D341Med (cell line): ENCODE measurements at places on chromosomes 3 and 15.

DNA sequence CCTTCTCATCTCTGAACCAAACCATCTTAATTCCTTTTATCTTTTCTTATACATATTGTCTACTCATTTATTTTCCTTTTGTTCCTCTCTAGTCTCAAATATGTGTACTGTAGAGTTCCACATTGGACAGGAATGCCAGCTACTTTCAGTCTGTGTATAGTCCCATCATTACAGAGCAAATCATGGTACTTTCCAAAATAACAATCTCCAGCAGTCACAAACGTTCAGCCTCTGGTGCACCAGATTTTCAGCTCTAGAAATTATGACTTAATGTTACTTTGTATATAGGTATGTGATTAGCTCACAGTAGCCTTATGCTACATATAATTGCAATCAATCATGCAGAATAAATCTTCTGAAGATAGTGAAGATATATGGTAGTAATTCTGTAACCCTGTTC is 32.5 kb upstream of the TM4SF4 start:
- DNase-seq = no peak

DNA sequence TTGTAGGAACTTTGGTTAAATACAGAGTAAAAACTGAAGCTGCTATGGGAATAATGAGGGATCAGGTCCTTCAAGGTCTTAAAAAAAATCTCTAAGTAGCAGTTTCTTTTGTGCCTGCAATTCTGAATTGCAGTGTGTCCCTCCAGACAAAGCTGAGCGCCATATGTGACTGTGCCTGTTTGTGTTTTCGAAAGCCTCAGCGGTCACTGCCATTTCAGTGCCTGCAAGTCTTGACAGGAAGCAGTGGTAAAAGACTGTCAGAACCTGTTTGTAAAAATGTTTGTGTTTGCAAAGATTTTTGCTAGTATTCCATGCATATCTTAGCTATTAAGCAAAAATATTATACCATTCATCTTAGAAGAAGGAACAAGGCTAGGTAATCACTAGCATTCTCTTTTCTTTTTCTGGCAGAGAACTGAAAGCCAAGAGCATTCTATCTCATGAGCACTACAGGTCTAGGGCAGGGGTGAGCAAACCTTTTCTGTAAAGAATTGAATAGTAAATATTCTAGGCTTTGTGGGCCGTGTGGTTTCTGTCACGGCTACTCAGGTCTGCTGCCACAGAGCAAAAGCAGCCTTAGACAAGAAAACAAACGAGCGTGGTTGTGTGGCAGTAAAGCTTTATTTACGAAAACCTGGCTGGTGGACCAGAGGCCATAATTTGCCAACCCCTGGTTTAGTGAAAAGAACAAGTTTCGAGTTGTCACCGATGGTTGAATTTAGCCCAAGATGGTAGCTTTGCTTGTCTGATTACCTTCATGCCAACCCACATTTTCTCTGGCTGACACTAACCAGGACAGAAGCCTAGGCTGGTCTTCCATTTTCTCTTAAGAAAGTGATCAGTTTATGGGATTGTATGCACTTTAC is 134.4 kb downstream of the CACNA1D start:
- no peak for DNase-seq

DNA sequence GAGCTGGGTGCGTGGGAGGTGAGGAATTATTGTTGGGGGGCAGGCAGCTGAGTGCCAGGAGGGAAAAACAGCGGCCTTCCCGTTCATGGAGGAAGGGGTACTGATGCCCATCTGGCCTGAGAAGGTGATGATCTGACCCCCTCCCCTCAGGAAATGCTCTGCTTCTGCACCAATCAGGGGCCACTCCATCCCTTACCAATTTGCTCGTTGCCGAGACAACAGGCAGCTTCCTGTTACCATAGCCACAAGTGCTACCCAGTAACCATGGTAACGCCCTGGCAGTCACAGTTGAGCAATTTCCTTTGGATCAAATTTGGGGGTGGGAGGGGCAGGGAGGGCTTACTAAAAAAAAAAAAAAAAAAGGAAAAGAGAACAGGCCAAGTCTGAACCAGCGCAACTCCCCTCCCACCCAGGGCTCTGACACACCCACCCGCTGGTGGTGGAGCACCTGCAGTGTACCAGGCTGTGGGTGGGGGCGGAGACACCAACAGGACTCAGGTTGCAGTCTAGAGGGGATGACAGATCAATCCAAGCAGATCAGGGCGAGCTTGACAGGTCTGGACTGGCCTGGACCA is 13.7 kb downstream of the CELF6 start:
- DNase-seq = no peak

DNA sequence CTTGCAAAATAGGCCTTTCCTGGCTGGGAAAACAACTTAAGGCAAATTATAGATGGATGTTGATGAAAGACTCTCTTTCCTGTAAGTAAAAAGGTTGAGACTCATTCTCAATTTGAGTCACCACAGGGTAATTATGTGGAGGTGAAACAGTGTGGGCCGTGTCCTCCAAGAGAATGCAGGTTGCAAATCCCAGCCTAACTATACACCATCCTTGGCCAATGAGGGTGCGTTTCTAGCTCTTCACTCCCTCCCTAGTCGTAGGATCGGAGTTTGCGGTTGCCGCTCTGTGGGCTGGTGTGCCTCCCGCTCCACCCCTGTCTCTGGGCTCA is 259.9 kb downstream of the PLCL2 start:
- DNase-seq = no peak

- DNase-seq = no peak
These were observed 353.1 kb upstream of the ALCAM start for GRCh38 chr3:105013657-105014056.

DNA sequence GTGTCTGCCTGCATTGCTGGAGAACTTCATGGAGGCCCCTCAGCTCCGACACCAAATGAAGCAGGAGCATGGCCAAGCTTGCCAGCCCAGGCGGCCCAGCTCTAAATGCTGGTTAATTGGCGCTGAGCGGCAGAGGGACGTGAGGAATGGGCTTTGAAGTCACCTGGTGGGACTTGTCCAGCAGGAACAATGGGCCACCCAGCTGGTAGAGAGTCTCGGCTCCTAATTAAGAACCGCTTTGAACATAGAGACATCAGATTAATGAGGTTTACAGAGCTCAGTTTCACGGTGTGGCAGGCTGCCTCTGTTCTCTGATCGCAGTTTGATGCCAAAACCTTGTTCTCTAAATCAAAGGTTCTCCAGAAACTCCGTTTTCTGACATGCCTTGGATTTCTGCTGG is 77.5 kb upstream of the LINGO1 start:
- no peak for DNase-seq
